SK-N-DZ (cell line): ENCODE measurements at places on chromosomes 12 and 14.
A peak's percentile ranks its signal among the peaks of the same experiment; 100 is the strongest.

DNA sequence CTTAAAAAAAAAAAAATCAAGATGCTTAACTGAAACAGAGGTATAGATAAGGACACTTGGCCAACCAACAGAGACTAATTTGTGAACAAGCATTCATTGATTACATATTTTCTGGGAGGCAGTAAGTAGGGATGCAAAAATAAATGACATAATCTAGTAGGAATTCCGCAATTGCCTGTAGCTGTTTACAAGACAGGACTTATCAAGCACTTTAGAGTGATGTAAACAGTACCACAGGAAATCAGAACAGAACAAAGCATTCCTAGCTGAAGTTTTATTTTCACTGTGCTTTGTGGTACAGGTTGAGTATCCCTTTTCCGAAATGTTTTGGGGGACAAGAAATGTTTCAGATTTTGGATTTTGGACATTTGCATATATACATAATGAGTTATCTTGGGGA, 68.2 kb upstream of the FGD4 start:
- no peak for DNase-seq

- DNase-seq: no peak
Observed at GRCh38 chr14:53064475-53064874, 88.6 kb downstream of the DDHD1 start.

DNA sequence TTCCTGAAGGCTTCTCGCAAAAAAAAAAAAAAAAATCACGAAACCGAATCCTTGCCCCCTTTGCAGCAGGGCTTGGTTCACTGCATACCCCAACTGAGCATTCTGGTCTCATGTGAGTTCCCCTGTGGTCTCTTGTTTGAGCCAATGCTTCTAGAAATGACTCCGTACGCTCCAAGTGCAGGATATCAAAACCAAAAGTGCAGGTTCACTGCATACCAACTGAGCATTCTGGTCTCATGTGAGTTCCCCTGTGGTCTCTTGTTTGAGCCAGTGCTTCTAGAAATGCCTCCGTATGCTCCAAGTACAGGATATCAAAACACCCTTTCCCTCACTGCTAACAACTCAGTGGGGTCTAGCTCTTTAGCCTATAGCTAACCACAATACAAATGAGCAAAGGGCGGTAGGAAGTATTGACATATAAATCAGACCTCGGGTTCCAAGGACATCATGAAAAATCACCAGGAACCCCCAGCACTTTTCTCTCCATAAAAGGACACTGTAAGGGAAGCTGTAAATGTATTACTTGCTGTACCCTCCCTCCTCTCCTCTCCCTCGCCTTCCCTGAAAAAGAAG, 206.3 kb upstream of the NOS1 start:
- no peak for DNase-seq

DNA sequence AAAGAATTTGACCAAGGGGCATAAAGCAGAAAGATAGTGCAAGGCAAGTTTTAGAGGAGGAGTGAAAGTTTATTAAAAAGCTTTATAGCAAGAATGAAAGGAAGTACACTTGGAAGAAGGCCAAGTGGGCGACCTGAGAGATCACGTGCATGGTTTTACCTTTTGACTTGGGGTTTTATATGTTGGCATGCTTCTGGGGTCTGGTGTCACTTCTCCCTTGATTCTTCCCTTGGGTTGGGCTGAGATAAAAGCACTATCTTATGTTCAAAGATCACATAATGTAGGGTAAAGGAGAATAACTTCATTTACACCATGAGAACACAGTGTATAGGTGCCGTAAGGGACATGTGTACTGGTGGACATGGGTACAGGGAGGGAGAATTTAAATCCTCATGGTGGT, 17.7 kb upstream of the TMEM30B start:
- no peak for DNase-seq

DNA sequence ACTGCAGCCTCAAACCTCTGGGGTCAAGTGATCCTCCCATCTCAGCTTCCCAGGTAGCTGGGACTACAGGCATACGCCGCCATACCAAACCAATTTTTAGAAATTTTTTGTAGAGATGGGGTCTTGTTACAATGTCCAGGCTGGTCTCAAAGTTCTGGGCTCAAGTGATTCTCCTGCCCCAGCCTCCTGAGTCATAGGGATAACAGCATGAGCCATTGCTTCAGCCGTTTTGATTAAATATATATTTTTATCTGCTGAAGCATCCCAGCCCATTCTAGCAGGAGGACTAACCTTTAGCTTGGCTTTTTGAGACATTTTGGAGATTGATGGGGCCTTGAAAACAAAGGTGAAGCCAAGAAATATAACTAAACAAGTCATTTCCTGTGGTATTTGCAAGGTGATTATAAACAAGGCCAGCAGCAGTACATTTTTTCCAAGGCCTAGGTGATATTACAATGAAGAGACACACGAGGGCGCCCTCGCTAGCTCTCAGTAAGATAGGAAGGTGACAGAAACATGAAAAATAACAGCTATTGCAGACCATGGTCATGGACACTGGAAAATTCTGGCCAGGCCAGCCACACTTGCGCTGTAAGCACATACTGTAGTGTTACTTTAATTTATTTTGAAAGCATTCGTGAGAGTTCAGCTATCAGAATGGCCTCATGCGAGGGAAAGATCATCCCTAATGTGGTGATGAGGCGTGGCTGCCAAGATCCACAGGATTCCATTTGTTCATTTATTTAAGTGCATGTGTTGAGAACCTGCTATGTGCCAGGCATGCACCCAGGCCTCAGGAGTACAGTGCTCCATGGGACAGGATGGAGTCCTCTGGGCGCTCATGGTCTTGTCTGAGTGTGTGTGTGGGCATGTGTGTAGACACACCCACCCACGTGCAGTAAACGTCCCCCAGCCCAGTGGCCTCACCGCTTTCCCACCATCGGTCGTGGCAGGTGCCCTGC, 63.5 kb downstream of the DGLUCY start:
- peak; percentile 34 for DNase-seq

DNA sequence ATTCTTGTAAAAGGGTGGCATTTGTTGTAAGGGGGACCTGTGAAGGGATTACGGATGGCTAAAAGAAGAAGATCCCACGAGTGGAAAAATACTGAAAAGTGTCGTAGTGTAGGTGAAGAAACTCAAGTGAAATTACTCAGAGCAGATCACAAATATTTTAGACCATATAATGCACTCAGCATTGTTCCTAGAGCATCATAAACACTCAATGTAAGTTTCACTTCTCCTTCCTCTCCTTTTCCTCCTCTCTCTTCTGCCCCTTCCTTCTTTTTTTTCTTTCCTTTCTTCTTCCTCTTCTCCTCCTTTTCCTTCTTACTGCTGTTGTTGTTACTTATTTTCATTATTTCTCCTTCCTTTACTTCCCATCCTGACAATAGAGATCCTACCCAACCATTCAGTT, 445.6 kb downstream of the ADAMTS20 start:
- no peak for DNase-seq

GRCh38 chr14:79724934-79725717, 486.2 kb downstream of the DIO2 start:
- DNase-seq: no peak
